ENCODE measurements at places on chromosomes 4 and X.

DNA sequence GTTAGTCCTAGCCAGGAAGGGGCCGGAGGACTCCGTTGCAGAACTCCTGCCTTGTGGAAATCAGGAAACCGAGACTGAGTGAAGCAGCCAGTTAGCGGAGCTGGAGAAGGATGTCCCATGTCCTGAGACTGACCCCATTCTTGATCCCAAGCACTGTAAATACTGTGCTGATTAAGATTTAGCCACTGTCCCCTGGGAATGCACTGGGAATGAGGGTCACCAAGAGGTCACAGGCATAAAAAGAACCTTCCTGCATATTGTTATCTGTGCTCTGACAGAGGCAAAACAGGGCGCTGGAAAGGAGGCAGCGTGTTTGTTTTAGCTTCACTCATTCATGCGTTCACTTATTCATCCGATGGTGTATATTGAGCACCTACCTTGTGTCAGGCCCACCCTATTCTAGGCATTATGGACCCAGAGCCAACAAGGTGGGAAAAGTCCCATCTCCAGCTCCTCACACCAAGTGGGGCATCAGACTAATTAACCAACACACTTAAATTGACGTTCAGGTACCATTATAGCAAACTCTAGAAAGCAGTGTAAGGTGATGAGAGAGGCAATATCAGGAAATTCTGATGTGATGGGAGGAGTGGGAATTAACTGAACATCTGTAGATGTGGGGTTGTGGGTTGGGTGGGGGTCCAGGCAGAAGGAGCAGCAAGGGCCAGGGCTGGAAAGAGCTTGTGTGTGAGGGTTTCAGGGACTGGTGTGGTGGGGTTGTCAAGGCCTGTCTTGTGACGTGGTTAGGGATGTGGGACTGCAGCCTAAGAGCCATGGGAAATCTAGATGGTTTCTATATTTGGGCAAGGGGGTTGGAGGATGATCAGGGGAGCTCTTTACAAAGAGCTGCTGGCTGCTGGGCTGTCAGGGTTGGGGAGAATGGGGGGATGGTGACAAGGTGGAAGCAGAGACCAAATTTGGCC lies 10.6 kb upstream of the SLC2A9 start:
- no peak for DNase-seq

- no peak for DNase-seq
Measured at GRCh38 chr4:151218343-151218742, 58.6 kb upstream of the PRSS48 start.

DNA sequence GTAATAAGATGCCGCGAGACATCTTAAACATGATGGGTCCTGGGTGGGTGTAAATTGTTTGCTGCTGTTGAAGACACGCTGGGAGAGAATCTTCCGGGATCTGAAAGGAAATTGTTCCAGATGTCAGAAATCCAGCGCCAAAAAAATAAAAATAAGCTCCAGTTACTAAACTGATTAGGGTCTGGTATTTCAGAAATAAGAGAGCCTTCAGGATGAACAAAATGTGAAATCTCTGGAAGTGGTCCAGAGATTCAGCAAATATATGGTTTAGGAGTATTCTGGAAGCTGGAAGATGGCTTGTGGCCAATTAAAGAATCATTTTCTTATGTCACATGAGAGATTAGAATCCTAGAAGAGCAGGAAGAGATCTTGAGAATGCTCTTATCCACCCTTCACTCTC lies 75.8 kb upstream of the NHS start:
- DNase-seq: no peak

DNA sequence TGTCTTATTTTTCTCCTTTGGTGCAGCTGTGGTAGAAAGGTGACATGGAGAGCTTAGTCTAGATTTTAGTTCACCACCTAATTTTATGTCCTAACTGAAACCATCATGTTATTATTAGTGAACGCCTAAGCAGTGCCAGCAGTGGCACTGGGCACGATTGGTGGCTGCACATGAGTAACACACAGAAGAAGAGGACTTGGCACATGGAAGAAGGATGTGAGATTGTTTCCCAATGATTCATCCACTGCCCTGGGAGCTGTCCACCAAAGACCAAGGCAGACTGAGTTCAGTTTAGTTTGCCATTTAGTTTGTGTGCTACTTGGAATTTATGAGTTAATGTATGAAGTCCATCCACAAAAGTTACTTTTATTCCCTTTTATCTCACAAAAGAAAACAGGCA lies 68.1 kb upstream of the NAP1L5 start:
- DNase-seq: no peak

GRCh38 chr4:32025851-32026459 lies 1305.8 kb downstream of the PCDH7 start:
- peak; percentile 87 for DNase-seq

GRCh38 chr4:105548483-105548882 lies 3.9 kb upstream of the ARHGEF38 start:
- no peak for DNase-seq

DNA sequence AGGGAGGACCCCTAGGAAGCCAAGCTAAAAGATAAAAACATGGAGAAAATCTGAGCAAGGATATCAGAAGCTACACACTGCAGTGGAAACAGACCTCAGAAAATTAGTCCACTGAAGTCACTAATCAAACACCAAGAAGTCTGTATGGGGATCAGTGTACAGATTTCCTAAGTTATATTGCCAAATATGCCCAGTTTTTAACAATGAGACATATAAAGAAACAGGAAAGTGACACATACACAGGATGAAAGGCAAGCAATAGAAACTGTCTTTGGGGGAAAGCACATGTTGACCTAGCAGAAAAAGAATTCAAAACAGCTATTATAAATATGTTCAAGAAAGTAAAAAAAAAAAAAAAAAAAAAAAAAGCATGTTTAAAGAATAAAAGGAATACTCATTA lies 153.7 kb downstream of the PPP4R3C start:
- DNase-seq: no peak

DNA sequence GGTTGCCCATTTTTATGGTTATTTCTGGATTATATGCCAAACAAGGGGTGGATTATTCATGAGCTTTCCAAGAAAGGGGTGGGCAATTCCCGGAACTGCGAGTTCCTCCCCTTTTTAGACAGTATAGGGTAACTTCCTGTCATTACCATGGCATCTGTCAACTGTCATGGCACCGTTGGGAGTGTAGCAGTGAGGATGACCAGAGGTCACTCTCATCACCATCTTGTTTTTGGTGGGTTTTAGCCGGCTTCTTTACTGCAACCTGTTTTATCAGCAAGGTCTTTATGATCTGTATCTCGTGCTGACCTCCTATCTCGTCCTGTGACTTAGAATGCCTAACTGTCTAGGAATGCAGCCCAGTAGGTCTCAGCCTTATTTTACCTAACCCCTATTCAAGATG lies 57.6 kb downstream of the SH3KBP1 start:
- DNase-seq: no peak

All from DMS53 (cell line).